ENCODE measurements at places on chromosomes 3 and 15.
A peak's percentile ranks its signal among the peaks of the same experiment; 100 is the strongest.

DNA sequence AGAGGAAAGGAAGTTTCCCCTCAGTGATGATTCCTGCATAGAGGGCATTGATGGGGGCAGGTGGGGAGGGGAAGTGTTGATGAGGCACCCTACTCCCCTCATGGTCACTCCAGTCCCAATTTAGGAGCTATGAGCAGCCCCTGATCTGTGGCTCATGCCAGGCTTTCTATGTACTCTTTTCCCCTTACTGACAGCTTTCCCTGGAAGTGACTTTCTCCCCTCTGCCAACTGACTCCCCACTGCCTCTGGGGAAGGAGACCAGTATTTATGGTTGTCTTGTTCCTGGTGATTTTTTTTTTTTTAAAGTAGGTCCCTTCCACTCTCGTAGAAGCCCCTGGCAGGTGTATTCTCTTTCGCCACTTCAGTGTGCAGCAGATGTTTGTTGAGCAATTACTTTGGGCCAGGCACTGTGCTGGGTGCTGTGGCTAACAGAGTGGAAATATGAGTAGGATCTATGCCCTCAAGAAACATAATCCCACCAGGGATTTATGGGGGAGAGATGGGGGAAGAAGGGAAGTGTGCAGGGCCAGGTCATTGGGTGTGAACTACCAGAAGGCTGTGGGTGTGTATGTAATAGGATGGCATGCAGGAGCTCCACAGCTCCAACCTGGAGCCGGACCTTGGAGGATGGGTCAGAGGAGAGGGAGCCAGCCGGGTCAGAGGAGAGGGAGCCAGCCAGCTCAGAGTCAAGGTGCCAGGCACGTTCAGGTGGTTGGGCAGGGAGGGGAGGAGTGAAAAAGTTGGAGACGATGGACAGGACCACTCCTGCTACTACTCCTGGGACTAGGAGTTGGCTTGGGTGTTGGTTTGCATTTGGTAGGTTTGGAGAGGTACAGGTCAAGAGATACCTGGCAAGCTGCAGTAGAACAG lies 3.5 kb downstream of the SMAD6 start:
- DNase-seq, result no peak

GRCh38 chr3:27900316-27900715 lies 178.2 kb upstream of the EOMES start:
- DNase-seq, result peak; percentile 27

GRCh38 chr15:67815036-67815592 lies 10.2 kb upstream of the SKOR1 start:
- DNase-seq, result no peak

DNA sequence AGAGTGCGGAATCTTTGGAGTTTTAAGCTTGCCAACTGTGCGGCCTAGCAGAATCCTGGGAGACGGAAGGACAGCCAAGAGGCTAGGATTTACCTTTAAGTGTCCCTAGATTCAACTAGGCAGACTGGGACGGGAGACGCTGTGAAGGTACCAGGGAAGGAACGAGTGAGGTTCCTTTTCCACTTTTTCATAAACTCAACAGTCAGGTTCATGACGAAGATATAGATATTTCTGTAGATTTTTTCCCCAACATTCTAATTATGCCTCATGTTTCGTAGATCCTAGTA lies 564 bp upstream of the GABPB1 start:
- DNase-seq, result no peak

DNA sequence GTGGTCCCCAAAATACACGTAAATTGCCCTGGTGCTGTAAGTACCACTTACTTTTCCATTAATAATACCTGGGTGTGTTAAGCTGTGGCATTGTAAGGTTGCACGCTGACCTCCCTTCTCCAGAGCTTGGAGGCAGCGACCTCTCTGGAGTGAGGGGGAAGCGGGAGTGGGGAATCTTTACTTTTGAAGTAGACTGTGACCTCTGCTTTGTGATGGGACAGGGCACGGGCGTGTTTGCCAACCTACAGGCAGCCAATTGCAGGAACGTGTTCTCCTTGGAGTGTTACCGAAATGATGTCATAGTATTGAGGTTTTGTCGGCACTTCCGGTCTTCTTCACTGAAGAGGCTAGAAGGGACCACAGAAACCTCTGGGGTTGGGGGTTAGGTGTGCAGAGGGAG lies 227.3 kb upstream of the C2CD4B start:
- DNase-seq, result no peak

GRCh38 chr3:139129892-139130291 lies 85.2 kb upstream of the PRR23C start:
- no peak for DNase-seq

DNA sequence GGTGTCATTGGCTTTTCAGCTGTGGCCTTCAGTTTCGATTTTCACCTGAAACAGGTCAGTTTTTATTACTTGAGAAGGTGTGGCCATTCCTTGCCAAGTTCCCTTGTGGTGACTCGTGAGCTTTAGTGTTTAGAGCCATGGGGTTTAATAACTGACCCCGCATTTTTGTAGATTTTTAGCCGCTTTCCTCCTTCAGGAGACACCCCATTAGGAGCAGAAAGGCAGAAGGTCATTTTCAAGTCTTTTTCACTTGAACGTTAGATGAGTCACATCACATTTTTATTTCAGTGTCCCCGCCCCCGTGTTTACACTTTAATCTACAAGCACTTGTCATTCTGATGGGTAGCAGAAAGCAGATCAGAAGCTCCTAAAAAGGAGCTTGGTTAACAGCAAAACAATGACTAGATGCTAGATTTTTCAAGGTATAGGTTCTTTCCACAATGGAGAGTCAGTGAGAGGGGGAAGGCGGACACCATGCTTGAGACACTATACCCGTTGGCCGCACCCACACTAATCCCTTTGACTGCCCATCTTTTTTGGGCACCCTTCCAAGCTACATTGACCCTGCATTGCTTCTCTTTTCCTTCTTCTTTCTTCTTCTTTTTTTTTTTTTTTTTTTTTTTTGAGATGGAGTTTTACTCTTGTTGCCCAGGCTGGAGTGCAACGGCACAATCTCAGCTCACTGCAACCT lies 132.7 kb downstream of the GHSR start:
- DNase-seq, result no peak

DNA sequence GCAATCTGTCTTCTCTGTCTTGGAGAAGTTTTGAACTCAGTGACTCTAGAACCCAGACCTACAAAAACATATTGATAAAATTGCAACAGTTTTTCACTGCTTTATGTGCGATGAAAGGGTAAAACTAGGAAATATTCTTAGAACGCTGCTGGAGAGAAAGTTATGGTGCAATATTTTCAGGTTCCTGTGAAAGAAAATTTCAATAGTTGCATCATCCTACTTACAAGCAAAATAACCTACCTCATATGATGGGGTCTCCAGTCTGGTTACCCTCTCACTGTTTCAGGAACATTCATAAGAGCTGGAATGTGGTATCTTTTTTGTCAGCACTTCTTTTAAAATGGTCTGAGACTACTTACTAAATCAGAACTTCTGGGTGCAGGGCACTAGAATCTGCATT lies 27.1 kb downstream of the GATM start:
- no peak for DNase-seq

DNA sequence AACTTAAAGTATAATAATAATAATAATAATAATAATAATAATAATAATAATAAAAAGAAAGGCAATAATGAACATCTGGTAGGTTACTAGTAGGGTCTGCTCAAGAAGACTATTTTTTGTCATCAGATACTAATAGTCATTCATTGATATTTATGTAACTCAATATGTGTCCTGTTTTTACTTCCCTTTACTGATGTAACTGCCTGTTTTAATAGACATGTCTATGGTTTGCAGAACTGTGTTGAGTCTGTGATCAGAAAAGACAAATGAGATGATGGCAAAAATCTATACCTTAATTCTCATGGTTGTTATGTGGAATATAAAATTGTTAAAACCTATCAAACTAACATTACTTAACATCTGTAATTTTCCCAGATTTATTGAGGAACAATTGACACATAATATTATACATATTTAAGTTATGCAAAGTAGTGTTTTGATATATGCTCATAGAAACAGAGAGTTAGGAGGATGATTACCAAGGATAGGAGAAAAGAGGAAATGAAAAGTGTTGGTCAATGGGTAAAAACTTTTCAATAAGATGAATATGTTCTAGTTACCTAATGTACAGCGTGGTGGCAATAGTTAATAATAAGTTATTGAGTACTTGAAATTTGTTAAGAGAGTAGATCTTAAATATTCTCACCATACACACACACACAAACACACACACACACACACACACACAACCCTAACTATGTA lies 699.4 kb downstream of the ZPLD1 start:
- DNase-seq, result no peak

DNA sequence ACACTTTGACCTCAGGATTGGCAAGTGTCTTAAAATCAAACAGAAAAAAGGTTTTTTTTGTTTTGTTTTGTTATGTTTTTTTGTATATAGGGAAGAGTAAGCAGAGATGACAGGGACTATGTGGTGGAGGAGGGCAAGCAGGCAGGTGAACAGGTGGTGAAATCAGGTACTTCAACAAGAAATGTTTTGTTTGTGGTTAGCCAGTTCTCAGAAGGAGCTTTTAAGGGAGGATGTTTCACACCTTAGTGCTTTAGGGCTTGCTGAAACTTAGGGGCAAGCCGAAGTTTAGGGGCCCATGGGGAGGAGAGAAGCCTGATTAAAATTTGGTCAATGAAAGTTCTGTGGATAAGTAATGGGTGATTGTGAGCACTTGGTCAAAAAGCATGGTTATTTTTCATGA lies 370.7 kb upstream of the SLCO3A1 start:
- DNase-seq, result peak; percentile 8

DNA sequence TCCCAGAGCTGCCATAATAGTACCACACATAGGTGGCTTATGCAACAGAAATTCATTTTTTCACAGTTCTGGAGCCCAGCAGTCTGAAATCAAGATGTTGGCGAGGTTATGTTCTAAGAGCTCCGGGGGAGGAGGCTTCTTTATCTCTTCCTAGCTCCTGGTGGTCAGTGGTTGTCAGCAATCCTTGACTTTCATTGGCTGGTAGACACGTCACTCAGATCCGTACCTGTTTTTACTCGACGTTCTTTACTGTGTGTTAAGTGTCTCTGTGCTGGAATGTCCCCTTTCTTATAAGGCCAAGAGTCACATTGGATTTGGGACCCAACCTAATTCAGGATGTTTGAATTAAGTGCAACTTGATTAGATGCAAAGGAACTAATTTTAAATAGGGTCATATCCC lies 218.5 kb upstream of the CNTN3 start:
- DNase-seq, result no peak

GRCh38 chr3:188060840-188061544 lies 93.0 kb upstream of the LPP start:
- DNase-seq, result peak; percentile 43

- no peak for DNase-seq
These were observed 53.1 kb downstream of the FAM81A start for GRCh38 chr15:59491062-59491461.

All from CD4-positive, alpha-beta T cell treated with Interleukin-6 for 4 hours (primary cell).